H1 (cell line): ENCODE measurements at places on chromosomes 6 and 20. TPM values are rescaled to one million over a fixed set of nuclear protein-coding genes. Genes with fewer than 3 reads are reported as not detected.

DNA sequence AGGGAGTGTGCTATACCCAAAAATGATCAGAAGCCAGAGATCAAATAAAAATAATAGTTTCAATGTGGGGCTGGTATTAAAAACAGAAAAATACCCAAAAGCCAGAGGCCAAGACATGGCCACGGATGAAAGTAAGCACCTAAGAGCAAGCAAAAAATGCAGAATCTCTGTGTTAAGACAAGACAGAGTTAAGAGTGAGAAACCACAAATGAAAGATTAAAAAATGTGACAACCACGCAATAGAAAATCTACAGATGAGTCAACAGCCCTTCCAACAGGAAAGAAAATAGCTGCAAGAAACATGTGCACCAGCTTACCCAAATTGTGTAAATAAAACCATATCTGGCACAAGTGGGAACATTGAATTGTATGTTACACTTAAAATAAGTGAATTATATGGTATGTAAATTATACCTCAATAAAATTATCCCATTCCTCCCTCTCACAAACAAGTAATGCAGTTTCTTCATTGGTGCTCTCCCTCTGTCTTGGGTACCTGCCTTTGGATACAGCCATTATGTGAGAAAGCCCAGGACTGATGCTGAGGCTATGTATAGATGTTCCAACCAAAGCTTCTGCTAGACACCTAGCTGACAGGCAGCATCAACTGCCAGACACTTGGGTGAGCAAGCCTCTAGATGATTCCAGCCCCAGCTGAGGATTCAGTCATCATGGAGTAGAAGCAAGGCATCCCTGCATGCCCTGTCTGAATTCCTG is 55.3 kb upstream of the UFL1 start:
- no peak for DNase-seq

DNA sequence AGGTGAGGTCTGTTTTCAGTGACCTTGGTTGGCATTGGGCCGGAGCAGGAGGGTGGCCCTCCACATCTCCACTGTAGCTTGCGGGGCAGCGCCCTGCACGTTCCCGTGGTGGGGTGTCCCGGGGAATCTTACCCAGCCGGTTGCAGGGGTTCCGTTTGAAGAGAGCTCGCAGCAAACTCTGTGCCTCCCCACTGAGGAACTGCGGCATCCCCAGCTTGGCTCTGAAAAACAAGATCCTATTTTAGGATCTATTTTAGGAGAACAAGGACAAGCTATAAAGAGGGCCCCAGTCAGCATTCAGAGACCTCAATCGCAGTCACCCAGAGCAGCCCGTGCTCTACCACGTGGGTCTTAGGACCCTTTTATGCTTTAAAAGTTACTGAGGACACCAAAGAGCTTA is 97.8 kb downstream of the RAMACL start:
- no peak for DNase-seq

DNA sequence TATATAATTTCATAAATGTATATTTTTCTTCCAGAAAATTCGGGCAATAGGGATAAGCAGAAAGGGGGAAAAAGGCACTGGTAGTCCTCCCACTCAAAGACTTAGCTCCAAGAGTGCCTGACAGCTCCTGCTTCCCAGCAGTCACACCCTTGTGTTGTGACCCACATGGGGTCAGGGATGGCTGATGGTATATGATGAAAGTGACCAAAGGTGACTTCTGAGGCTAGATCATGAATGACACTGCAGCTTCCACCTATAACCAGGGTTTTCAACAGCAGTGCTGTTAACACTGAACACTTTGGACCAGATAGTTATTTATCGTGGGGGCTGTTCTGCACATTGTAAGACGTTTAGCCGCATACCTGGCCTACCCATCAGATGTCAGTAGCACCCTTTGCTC is 22.3 kb downstream of the FAM50B start:
- no peak for DNase-seq

- DNase-seq: no peak
Measured at GRCh38 chr6:148435386-148435785, 92.7 kb downstream of the SASH1 start.

DNA sequence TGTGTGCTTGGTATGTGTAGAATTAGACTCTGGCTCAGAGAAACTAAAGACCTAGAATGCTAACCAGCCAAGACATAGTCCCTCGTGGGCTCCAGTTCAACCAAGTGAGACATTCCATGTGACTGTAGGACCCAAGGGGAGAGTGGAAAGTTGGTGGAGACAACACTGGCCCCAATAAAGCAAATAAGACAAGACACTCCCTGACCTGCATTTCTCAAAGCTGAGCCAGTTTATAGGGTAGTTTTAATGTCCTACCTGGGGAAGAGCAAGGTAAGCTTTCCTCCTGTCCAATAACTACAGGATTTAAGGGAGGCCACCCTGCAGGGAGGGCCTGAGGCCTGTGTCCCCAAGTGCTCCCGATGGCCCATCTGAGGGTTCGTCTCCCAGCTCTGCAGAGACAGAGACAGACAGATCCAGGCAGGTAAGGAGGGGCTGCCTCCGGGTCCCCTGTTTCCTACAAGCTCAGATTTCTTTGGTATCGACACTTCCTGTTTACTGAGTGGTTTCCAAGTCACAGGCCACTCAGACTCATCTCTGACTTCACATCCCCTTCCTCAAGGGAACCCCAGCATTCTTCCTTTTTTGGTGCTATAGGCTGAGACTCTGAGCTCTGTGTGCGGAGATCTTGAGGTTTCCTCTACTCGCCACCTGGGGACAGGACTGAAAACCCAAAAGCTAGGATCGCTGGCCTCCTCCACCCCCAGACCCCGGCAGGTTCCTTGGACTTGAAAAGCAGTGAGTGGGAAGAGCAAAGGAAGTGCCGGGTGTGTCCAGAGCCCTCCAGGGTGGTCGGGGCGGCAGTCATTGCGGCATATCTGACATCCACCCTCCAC is 92.4 kb downstream of the PRND start:
- no peak for DNase-seq

GRCh38 chr20:57867181-57867803 is 157.5 kb upstream of the PMEPA1 start:
- peak; percentile 45 for DNase-seq

GRCh38 chr6:48183178-48183577 is 72.2 kb upstream of the PTCHD4 start:
- no peak for DNase-seq

DNA sequence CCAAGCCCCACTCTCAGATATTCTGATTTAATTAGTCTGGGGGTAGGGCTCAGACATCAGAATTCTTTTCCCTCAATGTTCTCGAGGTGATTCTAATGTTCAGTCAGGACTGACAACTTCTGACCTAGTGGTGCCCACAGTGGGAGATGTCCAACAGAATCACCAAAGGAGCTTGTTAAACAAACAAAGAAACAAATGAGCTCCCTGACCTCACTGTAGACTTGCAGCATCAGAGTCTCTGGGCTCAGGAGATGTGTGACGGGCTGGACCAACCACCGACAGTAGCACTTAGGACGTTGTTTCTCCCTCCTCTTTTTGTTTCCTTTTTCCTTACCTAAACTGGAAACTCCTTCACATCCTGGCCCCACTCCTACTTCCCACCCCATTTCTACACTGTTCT is 49.3 kb downstream of the CLIC5 start:
- no peak for DNase-seq

DNA sequence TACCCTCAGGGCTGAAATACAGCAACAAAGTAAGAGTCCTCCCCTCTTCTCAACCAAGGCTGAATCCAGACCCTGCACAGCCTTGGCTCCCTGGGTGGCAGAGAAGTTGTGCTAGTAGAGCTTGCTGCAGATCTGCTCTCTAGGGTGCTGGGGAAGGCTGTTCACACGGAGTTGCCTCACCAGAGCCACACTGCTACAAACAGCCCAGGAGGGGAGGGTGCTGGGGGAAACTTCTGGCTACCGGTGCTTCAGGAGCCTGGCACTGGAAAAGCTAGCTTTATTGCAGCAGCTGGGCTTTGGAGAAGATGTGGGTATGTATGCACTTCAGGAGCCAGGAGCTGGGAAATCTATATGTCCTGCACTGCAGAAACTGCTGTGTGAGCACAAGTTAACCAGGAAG is 37.6 kb upstream of the SUPT3H start:
- no peak for DNase-seq

DNA sequence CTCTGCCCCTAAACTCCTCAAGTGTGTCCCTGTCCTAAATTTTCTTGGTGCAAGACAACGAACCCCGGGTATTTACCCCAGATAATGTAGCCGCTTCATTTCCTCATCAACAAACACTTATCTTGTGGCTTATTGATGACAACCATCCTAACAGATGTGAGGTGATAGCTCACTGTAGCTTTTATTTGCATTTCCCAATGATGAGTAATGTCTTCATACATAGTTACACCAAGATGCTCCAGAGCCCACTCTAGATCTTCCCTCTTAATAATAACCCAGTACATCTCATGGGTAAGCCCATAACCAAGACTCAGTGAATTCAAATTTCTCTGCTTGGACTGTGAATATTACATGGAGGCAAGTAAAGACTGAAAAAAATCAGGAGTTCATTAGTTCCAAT is 48.2 kb upstream of the BEND6 start:
- DNase-seq: no peak

DNA sequence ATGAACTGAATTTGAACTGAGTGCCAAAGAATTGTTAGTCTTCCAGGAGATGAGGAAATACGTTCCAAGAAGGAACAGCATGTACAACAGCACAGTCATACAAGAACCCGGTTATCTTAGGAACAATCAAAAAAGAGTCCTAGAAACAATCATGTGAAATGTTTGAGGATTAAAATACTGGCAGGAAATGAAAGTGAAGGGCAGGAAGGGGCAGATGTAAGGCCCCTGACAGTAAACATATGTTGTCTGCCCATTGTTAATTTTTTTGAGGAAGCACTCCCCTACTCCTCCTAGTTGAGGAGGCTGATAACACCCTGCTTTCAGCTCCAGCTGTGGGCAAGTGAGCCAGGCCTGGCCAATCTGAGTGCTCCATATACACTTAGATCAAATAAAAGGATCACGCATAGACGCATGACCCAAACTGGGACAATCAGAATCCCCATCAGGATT is 220.9 kb downstream of the HACE1 start:
- DNase-seq: no peak

DNA sequence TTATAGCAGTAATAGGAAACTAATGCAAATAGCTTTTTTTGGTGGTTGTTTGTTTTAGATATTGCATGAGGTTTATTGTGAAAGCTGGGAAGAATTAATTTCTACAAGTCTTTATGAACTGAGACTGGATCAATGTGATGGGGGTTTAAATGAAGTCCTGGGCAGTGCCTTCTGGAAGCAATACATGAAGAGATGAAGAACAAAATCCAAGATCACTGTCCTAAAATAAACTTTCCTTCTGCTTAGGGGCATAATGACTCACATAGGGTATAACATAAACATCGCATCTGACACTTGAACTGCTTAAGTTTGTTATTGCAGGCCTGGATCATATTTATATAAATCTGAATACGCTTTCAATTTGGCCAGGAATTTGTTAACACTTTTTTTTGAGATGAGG is 20.9 kb upstream of the SHLD1 start:
- no peak for DNase-seq

GRCh38 chr6:78749326-78749725 is 118.0 kb upstream of the IRAK1BP1 start:
- no peak for DNase-seq

DNA sequence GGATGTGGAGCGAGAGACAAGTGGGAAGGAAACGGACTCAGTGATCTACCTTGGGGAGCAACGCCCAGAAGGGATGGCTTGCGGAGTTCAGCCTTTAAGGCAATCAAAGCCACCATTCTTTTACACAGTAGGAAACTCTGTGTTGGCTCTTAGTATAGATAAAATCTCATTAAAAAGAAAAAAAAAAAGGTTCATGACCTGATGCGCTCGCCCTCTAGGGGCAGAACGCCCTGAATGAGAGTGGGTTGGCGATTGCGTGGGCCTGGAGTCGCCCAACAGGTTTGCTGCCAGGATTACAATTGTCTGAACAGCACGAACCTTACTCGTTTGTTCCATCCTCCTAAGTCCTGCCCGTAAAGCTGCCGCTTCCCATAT is 1.2 kb downstream of the TPD52L1 start:
- DNase-seq: peak; percentile 51

GRCh38 chr6:120147071-120147871 is 797.7 kb upstream of the MAN1A1 start:
- DNase-seq: no peak

GRCh38 chr6:12110523-12111362 is 98.6 kb downstream of the HIVEP1 start:
- DNase-seq: no peak

DNA sequence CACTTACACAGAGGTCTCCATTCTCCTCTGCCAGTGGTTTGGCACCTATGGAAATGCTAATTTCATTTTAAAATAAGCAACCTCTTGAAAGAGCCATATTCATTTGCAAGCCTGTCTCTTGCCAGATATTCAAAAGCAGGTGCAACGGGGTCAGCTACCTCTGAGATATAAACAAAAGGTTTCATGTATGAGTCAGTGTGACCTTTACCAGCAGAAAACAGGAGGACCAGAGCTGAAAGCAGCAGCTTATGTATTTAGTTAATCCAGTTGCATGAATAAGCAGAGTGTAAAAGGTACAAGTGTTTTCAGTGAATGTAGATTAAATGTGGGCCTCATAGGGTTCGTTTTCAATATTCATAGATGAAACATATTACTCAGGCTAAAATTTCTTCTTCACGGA is 56.0 kb downstream of the TENT5A start:
- DNase-seq: no peak

GRCh38 chr6:140462076-140462452 is 1087.6 kb upstream of the CITED2 start:
- no peak for DNase-seq

DNA sequence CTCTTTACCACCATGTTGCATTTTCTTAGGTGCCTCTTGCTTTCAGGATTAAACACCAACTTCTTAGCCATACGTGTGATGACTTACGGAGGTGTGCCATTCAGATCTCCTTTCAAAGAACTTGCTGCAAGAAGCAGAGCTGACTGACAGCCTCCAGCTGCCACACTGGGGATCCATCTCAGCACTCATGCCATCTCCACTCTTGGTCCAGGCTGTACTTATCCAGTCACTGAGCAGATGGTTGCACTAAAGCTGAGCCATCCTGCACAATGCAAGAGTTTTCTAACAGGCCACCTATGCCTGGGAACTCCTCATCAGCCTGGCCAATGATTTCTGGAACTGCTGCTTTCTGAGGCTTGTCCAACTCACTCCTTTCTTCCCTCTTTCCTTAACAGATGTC is 31.4 kb upstream of the KIF6 start:
- no peak for DNase-seq

The DDX43 gene
- polyA plus RNA-seq: 0.05 TPM in 2 replicates

The PAX1 gene
- polyA plus RNA-seq: not detected in 2 replicates

The MCHR2 gene
- not detected in 2 replicates for polyA plus RNA-seq

The GNAS-AS1 gene
- polyA plus RNA-seq: 4.7 and 5.4 TPM in 2 replicates

The MAP7 gene
- 13.5 and 15.0 TPM in 2 replicates for polyA plus RNA-seq

The NRSN1 gene
- 0.03 and 0.15 TPM in 2 replicates for polyA plus RNA-seq
